ENCODE measurements at places on chromosomes 12 and 14.

DNA sequence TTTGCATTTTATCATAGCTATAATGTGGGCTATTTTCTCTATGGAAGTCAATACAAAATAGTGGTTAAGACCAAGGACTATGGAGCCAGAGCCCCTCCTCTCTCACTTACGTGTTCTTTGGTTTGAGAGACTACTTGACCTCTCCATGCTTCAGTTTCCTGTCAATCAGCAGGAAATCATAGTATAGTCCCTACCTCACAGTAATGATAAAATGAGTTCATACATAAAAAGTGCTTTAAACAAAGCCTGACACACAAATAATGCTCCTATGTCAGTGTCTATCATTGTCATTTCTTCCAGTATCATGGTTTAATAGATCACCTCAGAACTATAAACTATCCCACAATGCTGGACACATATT is 90.4 kb downstream of the MED13L start:
- no peak for DNase-seq

GRCh38 chr12:73659802-73660201 is 877.8 kb upstream of the ATXN7L3B start:
- DNase-seq = no peak

- DNase-seq = no peak
These were observed 287.5 kb downstream of the DUSP6 start for GRCh38 chr12:89064780-89065179.

GRCh38 chr12:27158297-27158696 is 75.9 kb upstream of the C12orf71 start:
- no peak for DNase-seq

GRCh38 chr12:69779928-69780327 is 41.3 kb downstream of the RAB3IP start:
- no peak for DNase-seq

DNA sequence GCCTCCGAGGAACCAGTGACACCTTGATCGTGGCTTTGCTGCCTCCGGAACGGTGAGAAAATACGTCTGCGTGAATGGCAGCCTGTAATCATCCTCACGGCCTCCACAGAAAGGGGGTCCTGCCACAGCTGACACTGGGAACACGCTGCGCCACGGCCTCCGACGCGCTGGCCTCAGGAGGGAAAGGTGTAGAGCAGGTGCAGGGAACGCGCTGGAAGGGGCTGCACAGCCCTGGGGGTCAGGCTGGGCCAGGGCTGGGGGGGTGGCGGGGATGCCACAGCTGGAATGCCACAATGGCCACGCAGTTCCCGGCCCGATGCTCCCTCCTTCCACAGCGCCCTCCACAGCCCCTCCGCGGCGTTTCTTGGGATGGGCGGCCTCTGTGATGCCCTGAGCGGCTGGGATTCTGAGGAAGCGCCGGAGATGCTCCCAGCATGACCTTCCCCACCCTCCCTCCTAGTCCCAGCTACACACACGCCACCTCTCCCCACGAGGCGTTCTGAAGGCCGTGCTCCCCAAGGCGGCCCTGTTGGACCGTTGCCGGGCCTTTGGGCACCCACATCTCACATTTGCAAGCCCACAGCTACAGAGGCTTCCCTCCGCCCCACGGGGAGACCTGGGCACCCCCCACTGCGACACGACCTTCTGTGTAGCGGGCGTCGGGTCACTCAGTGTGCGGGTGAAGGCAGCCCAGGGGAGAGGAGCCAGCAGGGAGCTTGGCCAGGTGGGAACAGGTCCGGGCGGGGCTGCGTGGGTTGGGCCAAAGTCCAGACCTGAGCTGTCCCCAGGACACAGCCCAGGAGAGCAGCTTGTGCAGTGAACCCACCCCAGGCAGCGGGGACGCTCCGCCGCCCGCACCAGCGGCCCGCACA is 31.8 kb upstream of the GALNT9 start:
- no peak for DNase-seq

DNA sequence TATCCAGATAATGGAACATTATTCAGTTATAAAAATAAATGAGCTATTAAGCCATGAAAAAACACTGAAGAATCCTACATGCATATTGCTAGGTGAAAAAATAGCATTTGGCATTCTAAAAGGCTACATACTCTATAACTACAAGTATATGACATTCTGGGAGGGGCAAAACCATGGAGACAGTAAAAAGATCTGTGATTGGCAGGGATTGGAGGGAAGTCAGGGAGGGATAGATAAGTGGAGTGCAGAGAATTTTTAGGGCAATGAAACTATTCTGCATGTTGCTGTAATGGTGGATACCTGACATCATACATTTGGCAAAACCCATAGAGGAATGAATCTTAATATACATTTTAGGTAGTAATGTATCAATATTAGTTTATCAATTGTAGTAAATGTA is 63.1 kb upstream of the SLC38A2 start:
- DNase-seq = no peak

- no peak for DNase-seq
These were observed 9.2 kb downstream of the PRPH start for GRCh38 chr12:49304161-49304560.

DNA sequence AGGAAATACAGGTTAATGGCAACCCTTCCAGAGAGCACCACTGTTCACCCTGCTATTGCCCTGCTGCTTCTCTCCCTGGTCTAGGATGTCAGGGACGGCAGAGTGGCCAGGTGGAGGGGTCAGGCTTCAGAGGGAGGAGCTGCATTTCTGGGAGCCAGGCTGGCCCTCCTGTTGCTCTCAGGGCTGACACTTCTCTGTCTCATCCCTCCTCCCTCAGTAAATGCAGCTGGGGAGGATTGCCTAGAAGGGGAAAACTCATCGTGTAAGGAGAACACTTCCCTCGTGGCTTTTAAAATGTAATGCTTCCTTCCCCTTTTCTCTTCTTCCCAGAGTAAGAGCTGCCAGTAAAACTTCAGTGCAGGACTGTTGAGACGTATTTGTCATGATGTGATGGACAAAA is 20.8 kb downstream of the SUSD6 start:
- DNase-seq = no peak

DNA sequence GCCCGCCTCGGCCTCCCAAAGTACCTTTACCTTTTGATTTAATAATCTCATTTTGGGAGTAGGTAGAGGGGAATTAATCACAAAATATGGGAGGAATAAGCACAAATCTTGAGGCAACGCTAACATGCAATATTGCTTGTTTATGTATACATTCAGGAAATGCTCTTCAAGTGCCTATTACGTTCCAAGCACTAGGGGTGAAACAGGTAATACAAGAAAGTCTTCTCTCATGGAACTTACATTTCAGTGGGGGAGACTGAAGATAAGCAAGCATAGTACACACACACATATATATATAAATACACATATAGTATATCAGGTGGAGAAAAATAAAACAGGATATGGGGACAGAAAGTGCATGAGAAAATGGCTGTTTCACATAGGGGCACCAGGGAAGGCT is 19.0 kb upstream of the ERC1 start:
- DNase-seq = no peak

- DNase-seq = no peak
These were observed 160.3 kb upstream of the FKBP4 start for GRCh38 chr12:2634471-2634870.
